Activated T-cell treated with anti-CD3 and anti-CD28 coated beads for 48 hours (primary cell): ENCODE measurements at places on chromosomes 16 and 17.

DNA sequence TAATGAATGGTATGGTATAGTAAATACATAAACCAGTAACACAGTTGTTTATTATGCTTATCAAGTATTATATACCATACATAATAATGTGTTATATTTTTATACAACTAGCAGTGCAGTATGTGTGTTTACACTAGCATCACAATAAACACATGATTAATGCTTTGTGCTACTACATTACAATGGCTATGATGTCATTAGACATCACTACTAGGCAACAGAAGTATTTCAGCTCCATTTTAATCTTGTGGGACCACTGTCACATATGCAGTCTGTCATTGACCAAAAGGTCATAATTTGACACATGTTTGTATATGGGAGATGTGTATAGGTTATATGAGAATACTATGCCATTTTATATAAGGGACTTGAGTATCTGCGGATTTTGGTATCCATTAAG is 32.7 kb downstream of the TRIM37 start:
- DNase-seq, result no peak

DNA sequence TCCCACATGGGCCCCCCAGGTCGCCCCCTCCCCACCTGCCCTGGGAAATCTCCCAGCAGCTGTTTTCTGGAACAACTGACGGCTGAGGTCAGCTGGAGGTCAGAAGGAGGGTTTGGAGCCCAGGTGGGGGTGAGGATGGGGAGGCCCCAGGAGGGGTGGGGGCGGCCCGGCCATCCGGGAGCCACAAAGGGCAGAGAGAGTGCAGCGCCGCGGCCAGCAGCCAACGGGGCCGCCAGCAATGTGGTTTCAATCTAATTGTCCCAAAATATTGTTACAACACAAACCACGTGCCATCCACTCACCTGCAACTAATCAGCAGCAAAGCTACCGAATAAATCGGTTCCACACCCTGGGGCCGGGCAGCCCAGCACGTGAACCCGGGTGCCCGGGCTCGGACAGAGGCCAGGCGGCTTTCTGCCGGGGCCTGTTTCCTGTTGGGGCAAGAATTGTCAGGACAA is 28.3 kb upstream of the SLC38A10 start:
- no peak for DNase-seq

- DNase-seq, result peak; percentile 86
Observed at GRCh38 chr17:29929533-29930408, at the start of gene SSH2. Gene SSH2 (minus strand): TSS chr17:29930228. CDS start chr17:29930000, 228 bp downstream.

- DNase-seq, result no peak
Observed at GRCh38 chr16:82943371-82943770, 316.6 kb downstream of the CDH13 start.

DNA sequence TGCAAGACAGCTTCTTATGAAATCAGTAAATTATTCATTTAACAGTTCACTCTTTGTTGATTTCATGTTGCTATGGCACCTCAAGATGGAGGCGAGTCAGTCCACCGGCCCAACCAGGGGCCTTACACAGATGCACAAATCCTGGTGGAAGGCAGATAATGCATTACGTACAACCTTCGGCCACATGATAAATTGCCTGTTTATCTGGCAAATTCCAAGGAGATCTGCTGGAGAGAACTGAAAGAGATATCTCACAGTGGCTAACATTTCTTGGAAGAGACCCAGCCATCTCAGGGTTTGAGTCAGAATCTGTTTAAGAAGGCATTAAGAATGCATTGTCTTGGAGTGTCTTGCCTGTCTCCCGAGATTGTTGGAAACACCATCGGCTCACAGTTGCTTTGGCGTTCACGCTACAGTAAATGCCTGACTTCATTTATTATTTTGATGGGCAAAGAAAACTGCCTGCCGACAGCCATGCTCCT is 225.6 kb downstream of the MSI2 start:
- DNase-seq, result no peak

GRCh38 chr17:73364155-73364522 is 52.3 kb upstream of the CDC42EP4 start:
- DNase-seq, result no peak

- DNase-seq, result no peak
Observed at GRCh38 chr16:56912746-56913708, 18.9 kb upstream of the HERPUD1 start.

GRCh38 chr16:73794994-73795393 is 501.6 kb upstream of the PSMD7 start:
- DNase-seq, result no peak

DNA sequence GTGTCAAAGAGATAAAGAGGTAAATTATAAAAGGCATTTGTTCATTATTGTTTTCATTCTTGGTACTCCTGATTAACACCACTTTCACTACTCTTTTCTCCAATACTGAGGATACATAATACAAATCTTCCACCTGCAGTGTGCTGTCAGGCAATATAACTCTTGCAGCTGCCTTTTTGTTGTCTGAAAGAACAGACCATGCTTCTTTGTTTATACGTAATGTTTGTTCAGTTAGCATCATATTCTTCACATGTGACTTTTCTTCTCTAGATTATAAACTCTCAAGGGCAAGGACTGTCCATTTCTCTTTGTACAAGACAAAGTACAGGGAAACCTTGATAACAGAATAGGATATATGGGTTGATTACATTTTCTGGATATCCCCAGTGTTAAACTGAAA is 14.2 kb upstream of the ABCC11 start:
- DNase-seq, result no peak

DNA sequence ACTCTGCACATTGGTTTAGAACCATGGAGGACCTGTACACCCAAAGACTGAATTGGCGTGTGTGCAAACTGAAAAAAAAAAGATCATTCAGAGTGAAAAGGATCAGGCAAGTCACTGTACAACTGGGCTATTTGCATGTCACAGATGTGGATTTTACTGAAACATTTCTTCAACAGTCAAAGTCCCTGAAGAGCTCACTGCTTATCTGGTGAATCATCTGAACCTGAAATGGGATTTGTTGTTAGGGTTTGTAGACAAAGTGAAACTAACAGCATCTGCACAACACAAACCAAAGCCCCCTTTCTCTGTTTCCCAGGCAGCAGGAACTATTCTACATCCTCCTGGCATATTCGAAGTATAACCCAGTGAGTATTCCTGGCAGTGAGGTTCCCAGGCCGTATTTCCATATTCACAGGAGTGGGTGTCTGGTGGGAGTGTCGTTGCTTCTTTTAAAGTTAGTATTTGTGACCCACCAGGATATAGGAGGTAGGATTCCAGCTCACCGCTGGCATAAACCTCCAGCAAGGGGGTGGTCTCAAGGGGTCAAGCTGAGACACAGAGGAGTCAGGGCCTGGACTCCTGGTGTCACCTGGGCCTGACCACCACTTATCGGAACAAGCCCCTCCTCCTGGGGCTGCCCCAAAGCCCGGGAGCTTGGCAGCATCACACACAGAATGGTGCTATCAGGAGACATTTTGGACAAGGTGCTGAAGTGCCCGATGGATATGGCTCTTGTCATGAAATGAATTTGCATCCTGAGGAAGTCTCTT is 80.9 kb downstream of the GOSR1 start:
- no peak for DNase-seq

GRCh38 chr17:35057332-35057915 is 6.1 kb downstream of the RFFL start:
- DNase-seq, result no peak

- DNase-seq, result no peak
Observed at GRCh38 chr16:7303052-7303610, 29.5 kb upstream of the RBFOX1 start.

GRCh38 chr17:56457501-56457900 is 136.0 kb upstream of the NOG start:
- DNase-seq, result no peak

DNA sequence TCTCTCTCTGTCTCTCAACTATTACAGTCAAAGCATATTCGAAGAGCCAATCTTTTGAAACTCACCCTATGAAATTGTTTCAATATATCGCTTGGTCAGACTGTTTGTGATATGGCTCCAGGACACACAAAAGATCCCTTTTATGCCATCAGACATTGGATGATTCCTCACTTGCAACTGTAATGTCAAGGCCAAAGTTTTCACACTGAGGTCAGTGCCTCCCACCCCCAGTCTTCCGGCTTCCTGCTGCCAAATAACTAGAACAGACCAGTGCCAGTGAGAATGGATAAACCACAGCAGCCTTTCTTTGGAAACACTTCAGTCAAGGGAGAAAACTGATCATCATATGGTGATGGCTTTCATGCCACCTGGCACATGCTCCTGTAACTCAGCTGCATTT is 321.9 kb upstream of the ZFHX3 start:
- no peak for DNase-seq

GRCh38 chr17:75173526-75173925 is 9.2 kb downstream of the SUMO2 start:
- DNase-seq, result no peak

GRCh38 chr17:40553694-40554534 is 11.4 kb downstream of the CCR7 start:
- no peak for DNase-seq

DNA sequence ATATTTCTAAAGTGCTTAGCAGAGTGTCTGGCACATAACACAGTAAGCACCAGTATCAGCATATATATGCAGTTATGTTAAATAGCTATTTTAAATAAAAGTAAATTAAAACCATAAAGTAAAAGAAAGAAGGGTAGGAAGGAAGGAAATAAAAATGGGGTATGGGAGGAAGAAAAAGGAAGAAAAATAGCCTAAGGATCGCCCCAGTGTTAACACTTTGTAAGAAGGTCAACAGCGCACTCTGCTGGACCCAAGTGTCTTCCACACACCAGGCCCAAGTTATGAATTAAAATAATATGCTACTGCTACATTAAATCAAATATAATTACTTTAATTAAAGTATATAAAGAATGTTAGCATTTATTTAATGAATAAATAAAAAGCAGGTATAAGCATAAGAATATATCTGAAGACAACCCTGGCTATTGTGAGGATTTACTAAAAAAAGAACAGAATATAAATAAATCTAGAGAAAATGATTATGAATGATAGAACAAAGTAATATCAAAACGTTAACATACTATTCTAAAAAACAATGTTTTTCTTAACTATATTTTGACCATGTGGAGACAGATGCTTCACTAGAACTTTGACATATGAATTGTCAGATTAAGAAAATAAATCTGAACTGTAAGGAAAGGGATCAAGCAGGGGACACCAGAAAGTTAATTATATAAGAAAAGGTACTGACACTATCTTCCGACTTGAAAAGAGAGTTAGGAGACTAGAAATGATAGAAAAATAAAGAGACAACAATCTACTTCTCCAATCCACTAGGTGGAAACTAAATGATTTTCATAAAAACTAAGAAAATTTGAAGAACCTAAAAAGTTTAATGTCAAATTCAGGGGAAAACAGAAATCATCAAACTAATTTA is 25.9 kb downstream of the BRIP1 start:
- DNase-seq, result peak; percentile 20

DNA sequence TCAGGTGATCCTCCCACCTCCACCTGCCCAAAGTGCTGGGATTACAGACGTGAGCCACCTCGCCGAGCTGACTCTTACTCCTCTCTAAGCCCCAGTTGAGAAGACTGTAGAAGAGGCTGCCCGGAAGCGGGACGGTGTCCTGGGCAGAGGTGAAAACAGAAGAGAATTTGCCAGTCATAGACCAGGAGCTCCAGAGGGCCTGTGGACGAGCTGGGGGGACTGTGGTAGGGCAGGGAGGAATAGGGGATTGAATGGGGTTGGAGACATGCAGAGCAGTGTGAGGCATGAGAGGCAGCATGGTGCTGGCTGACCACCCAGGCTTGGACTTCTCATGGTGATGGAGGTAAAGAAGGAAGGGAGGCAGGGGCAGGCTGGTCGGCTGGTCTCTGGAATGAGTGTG is 17.1 kb upstream of the PHB1 start:
- no peak for DNase-seq
